T-cell (primary cell): ENCODE measurements at places on chromosomes 7 and 10.
A peak's percentile ranks its signal among the peaks of the same experiment; 100 is the strongest.

GRCh38 chr7:14065286-14065685 lies 75.8 kb upstream of the ETV1 start:
- no peak for DNase-seq

GRCh38 chr10:104957178-104957841 lies 316.2 kb downstream of the SORCS3 start:
- no peak for DNase-seq

- peak; percentile 18 for DNase-seq
These were observed 4.1 kb downstream of the IMPDH1 start for GRCh38 chr7:128405471-128406313.

GRCh38 chr7:66627151-66627681 lies 1.5 kb upstream of the KCTD7 start:
- DNase-seq = no peak

DNA sequence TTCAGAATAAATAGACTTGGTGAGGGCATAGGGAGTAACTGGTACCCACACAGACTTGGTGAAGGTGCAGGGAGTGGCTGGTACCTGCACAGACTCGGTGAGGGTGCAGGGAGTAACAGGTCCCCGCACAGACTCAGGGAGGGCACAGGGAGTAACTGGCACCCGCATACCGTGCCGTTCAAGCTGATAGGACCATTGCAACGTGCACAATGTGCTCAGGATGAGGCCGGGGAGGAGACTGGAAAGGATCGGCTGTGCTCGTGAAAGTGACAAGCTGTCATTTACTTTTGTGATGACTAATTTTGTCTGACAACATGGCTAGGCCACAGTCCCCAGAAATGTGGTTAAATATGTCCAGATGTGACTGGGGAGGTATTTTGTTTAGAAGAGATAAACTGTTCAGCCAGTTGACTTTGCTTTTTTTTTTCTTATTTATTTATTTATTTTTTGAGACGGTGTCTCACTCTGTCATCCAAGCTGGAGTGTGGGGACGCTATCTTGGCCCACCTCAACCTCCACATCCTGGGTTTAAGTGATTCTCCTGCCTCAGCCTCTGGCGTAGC lies 76.2 kb upstream of the NMT2 start:
- no peak for DNase-seq

DNA sequence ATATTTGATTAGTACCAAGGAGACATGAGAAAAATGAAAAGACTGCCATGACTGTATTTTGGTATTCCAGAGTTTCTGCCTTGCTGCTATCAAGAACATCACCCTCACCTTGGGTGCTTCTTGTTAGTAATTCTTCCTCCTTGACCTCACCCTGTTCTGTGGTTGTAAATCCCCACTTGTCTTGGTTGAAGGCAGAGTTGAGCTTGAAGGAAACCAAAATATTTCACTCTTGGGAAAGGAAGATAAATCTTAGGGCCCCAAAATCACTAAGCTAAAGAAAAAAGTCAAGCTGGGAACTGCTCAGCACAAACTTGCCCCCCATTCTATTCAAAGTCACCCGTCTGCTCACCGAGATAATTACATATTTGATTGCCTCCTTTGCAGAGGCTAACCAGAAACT lies 20.6 kb upstream of the AKR1C3 start:
- DNase-seq = no peak

- no peak for DNase-seq
These were observed 159.1 kb downstream of the LRRC4 start for GRCh38 chr7:127872122-127872521.

DNA sequence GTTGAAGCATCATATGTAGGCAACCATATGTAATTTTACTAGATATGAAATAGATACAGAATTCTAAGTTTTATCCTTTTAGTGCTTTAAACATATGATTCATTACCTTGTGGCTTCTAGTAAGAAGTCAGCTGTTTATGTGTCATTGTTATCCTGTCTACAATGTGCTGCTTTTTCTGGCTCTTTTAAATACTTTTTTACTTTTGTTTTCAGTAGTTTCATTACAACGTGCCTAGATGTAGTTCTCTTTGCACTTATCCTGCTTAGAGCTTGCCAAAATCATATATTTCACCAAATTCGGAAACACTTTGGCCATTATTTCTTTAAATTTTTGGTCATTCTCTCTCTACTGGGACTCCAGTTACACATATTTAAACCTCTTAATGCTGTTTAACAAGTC lies 26.4 kb downstream of the YAE1 start:
- DNase-seq = no peak

- no peak for DNase-seq
These were observed 75.7 kb downstream of the IMMP2L start for GRCh38 chr7:111486472-111487142.

DNA sequence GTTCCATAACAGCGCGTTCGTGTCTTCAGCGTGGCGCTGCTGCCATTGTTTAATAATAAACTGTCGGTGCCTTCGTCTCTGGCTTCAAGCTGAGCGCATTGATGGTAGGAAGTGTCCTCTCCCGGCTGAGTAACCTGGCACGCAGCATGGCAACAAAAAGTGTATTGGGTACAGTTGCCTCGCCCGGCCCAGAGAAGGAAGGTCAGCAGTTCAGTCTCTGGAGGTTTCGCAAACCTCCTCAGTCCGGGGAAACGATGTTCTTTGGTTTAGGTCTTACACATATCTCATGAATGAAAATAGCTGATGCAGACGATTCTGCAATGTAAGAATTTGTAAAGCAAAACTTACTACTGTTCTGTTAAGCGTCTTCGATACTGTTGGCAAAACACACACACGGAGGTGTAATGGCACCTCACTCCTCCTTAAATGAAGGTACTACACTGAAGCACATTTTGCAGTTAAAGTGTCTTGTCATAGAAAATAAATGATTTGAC lies 739 bp upstream of the CCDC186 start:
- DNase-seq = no peak

DNA sequence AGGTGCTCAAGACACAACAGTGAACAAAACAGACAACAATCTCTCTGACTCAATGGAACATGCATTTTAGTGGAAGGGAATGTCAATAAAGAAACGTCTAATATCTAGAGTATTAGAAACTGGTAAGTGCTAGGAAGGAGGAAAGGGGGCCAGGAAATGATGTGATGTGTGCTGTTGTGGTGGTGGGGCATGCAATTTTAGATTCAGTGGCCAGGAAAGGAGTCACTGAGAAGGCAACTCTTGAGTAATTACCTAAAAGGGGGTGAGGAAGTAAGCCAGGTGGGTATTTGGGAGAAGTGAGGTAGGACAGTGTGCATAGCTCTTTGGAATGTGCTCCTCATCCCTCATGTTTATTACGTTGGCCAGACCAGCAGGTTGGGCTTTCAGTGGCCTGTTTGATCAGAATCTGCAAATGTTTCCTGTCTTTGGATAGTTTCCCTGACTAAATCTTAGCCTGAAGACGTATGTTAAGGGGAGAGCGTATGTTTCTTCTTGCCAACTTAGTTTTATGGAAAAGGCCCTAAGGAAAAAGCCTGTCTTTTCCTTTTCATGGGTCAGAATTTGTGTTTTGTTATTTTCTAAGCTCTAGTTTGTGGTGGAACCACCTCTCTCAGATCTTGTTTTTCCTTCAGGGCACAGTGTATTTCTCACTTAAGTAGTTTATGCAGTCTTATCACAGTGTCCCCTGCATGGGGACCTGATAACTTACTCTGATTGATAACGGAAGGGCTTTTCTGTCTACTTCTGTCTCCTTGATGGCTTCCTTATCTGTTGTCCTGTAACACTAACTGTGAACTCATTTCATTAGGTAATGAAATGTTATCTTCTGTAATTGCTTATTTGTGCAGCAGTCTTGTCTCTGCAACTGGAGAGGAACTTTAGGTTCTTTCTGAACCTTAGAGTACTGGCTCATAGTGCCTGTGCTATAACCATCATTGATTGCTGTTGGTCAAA lies 203.7 kb downstream of the AUTS2 start:
- DNase-seq = no peak

DNA sequence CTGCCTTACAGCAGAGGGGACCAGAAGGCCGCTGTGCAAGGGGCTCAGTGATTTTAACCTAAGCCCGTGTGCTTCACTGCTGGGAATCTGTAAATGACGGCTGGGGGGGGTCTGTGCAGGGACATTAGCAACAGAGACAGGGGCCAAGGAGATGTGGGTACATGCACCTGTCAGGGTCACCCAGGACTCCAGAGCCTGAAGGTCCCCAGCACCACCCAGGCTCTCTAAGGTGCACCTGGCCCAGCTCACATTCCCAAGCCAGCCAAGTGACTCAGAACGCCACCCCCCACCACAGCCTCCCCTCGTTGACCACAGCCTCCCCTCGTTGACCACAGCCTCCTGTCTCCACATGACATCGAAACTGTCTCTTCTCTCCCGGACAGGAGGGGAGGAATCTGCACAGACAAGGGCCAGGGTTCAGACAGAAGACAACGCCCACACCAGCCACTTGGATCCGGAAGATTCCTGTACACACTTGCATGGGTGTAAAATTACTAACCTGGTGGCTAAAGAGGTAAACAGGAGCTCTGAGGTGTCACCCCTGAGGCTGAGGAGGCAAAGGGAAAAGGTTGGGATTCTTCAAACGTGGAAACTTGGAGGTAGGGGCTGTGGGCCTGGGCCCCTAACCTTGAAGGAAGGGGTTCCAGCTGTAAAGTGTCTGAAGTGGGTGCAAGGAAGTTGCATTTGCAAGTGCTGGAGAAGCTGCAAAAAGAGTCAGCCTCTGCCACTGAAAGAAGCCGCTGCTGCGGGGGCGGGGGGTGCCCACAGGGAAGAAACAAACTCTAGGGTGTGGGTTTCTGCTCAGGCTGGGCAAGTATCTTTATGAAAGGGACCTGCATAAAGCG lies 27.0 kb downstream of the CALML3 start:
- no peak for DNase-seq
